ENCODE measurements at places on chromosomes 16 and 17. TPM values are rescaled to one million over a fixed set of nuclear protein-coding genes. Genes with fewer than 3 reads are reported as not detected.

CLEC19A gene
- not detected for total RNA-seq

GRCh38 chr17:5513628-5514027 is 27.3 kb downstream of the MIS12 start:
- DNase-seq = no peak

SOX15 gene
- total RNA-seq = 1.8 TPM

GRCh38 chr16:53631236-53632025 is 72.2 kb downstream of the RPGRIP1L start:
- no peak for DNase-seq

DNA sequence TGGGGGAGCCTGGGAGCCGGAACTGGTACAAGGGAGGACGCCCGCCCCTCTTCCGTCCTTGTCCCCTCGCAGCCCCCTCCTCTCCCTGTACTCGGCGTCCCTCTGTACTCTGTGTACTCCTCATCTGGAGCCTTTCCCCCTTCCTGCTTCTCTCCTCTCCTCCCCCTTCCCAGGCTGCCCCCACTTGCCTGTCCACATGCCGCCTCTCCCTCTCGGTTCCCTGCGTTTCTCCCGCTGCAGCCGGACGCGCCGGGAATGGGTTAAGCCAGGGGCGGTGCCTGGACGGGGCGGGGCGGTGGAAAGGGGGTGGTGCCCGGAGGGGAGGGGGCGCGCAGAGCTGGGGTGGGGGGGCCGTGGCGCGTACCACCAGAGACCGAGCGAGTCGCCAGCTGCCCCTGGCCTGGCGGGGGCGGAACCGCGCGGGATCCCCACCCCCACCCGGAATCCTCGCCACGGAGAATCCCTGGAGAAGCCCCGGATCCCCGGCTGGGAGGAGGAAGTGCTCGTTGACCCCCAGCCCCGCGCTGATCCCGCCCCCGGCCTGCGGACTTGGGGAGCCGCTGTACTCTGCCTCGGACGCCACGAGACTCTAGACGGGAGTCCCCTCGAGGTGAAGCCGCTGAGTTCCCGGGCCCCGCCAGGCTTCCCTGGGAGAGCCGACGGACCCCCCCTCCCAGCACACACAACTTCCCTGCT is 22.6 kb downstream of the GJD3 start:
- no peak for DNase-seq

DNA sequence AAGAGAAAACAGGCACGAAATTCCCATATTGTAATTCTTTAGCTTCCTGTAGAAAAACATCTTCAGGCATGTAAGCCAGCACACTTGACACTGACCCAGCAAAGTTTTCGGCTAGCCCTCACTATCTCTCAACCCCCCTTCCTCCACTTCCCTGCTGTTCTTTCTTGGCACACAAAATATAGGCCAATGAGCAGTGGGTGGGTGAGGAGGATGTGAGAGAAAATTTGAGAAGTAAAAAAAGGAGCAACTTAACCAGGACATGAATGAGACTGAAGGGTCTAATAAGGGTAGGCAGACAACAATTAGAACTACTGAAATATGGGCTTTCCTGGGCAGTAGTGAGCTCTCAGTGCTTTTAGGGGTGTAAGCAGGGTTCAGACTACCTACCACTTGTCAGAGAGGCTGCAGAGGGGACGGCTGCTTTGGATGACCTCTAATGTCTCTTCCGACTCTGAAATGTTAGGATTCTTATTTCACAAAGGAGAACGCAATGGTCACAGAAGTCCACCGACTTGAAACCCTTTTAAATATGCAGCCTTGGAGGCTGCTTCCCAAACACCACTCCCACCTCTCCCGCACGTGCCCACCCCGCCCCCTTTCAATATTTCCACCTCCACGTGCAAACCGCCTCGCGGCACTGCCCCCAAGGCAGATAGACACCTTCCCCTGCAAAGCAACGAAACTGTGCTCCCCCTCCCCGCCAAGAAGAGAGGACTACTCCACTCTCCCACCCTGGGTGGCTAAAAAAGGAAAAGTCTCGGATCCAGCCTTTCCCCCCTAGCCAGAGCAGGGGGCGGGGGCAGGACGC is 889 bp downstream of the MBTD1 start:
- DNase-seq = peak; percentile 8
